Naive B cell (primary cell): ENCODE measurements at places on chromosomes 2 and 18. TPM values are rescaled to one million over a fixed set of nuclear protein-coding genes. Genes with fewer than 3 reads are reported as not detected.

DNA sequence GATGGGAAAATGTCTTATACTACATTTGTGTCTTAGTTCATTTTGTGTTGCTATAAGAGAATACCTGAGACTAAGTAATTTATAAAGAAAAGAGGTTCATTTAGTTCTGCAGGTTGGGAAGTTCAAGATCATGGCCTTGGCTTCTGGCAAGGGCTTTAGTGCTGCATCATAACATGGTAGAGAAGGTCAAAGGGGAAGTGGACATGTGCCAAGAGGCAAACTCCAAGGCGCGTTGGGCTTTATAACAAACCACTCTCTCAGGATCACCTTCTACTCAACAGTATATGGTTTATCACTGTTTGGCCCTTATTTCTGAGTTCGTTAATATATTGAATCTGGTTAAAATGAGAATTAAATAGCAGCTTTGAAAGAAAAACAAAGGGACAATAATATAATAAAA is 58.2 kb downstream of the ICA1L start:
- H3K4me3 ChIP-seq, result no peak overlapping the region
- no peak overlapping the region for H3K27ac ChIP-seq
- peaks cover 29% of the 10 kb centered on the region for H3K36me3 ChIP-seq
- no peaks in the 10 kb centered on the region for H3K4me1 ChIP-seq
- no peak for DNase-seq

DNA sequence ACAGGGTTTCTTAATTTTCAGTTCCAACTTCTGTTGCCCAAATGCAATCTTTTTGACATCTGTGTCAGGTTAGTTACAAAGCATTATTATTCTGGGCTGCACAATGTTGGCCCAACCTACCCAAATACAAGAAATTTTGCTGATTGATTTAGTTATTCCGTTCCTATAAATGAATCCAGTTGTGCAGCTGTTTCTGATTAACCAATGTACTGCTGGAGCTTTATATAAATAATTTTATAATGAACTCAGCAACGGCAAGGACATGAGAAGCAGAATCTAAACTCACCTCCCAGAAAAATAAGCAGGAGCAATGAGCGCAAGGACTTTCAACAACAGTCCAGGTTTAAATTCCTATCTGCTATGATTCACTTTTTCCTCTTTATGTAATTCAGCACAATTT is 76.3 kb upstream of the WIPF1 start:
- no peaks in the 10 kb centered on the region for H3K27me3 ChIP-seq
- H3K4me1 ChIP-seq, result no peaks in the 10 kb centered on the region
- peaks cover 18% of the 10 kb centered on the region for H3K36me3 ChIP-seq
- no peak for DNase-seq
- no peak overlapping the region for H3K4me3 ChIP-seq

DNA sequence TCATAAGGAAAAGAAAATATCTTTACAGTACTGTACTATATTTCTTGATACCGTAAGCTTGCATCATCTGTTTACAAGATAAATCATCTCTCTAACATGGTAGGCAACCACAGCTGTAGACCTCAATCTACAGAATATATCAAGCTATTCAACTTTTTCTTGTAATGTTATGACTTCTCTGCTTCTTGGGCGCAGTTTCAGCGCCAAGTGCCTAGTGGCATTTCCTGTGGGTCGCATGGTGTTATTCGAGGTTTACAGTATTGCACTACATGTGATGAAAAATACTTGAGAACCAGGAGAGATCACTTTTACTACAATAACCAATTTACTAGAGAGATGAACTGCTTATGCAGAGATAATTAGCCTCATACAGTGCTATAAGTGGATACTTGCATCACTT is 34.0 kb upstream of the SESTD1 start:
- no peak overlapping the region for H3K27ac ChIP-seq
- no peaks in the 10 kb centered on the region for H3K27me3 ChIP-seq
- no peak for DNase-seq
- no peaks in the 10 kb centered on the region for H3K36me3 ChIP-seq

- H3K27me3 ChIP-seq, result no peaks in the 10 kb centered on the region
- H3K4me1 ChIP-seq, result no peaks in the 10 kb centered on the region
- no peak overlapping the region for H3K4me3 ChIP-seq
- no peaks in the 10 kb centered on the region for H3K36me3 ChIP-seq
- no peak overlapping the region for H3K27ac ChIP-seq
These were observed 217.1 kb downstream of the KLHL29 start for GRCh38 chr2:23602116-23602515.

The SCN2A gene
- polyA plus RNA-seq, result 0.27 TPM

GRCh38 chr18:61988100-61988499 is 95.3 kb upstream of the RNF152 start:
- H3K4me3 ChIP-seq, result no peak overlapping the region
- no peaks in the 10 kb centered on the region for H3K36me3 ChIP-seq
- DNase-seq, result no peak
- H3K27ac ChIP-seq, result no peak overlapping the region
- H3K27me3 ChIP-seq, result peaks cover 14% of the 10 kb centered on the region
- H3K4me1 ChIP-seq, result no peaks in the 10 kb centered on the region

DNA sequence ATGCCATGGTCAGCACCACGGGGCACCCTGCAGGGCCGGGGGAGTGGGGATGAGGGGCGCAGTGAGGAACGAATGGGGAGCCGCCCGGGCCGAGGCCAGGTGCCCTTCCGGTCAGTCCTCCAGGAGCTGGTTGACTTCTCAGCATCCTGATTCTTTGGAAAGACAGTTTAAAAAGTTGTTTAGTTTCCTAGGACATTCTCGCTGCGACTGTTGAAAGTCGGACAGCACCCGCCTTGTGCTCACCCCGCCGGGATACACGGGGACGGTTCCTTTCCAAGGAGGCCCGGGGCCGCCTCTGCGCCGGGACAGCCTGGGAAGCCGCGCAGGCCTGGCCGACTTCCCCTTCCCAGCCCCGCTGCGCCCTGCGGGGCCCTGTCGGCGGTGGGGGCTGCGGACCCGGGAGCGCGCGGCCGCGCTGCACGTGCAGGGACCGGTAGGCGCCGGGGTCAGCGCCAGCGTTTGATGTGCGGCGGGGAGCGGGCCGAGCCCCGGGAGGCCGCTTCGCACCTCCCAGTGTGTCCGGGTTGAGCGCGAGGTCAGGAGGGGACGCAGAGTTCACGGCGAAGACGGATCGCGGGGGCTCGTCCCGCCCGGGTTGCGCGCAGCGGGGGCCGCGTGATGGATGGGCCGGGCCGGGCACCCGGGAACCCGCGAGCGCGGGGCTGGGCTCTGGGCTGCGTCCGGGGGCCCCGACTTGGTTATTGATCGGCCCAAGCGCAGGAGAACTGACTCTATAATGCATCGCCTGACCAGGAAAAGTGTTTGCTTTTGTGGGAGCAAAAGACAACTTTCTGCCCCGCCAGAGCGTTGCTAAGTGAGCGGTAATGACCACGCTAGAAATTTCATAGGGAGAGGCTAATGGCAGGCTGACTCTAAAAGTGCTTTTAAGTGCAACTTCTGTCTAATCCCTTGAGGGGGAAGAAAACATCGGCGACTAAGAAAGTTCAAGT is 28.0 kb upstream of the SMIM21 start:
- peaks cover 55% of the 10 kb centered on the region for H3K27me3 ChIP-seq
- H3K4me1 ChIP-seq, result peaks cover 10% of the 10 kb centered on the region
- DNase-seq, result no peak
- H3K4me3 ChIP-seq, result no peak overlapping the region

DNA sequence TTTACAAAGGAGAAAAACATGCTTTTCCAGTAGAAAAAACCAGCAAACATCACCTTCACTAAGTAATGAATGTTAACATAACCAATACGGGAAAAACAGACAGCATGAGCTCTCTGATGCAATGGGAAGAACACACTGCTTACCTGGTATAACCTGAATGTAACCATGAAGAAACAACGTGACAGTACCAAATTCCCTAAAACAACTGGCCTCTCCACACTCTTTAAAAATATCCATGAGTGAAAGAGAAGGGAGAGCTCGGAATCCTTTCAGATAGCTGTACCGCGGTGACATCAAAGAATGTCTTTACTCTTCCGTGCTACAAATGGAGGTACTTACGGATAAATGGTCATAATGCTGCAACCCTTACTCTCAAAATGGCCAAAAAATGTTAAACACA is 32.1 kb downstream of the SAP130 start:
- DNase-seq, result no peak
- H3K36me3 ChIP-seq, result peaks cover 40% of the 10 kb centered on the region
- no peak overlapping the region for H3K4me3 ChIP-seq
- no peaks in the 10 kb centered on the region for H3K27me3 ChIP-seq

- peaks cover under 1% of the 10 kb centered on the region for H3K36me3 ChIP-seq
- H3K4me3 ChIP-seq, result no peak overlapping the region
- DNase-seq, result no peak
- H3K4me1 ChIP-seq, result no peaks in the 10 kb centered on the region
- H3K27ac ChIP-seq, result no peak overlapping the region
- peaks cover 20% of the 10 kb centered on the region for H3K27me3 ChIP-seq
These were observed 5.7 kb upstream of the SPATS2L start for GRCh38 chr2:200300638-200301314.

DNA sequence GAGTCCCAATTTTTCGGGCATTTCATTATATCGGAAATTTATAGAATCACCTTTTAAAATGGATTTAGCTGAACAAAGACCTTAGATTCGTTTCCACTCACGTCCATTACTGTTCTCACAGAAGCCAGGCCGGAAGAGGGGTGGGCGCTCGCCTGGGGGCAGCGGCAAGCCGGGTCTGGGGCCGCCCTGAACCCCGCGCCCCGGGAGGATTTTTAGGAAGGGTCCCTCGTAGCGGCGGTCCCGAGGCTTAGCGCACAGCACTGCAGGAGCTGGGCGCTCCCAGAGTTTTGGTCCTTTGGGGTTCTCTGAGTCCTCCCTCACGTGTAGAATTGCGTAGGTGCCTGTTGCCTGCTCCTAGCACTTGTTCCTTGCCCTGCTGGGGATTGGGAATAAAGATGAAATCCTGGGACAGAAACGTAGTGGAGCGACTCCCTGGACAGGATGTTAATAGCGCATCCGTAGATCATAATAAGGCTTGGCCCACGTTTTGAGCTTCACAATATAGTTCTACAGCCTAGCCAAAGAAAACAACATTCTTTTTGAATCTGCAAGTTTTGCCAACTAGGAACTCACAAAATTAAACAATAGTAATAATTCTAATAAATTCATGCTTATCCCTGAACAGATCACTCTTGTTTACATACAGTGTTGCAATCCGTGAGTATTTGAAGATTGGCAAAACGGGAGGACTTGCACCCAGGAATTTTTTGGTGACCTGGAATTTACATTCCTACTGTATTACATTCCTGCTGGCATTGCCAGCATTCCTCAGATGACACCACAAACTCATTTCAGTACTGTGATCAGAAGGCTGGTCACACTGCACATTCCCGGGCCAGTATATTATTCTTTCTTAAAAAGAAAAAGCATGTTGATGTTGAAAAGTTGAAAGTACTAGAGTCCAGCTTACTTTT is 875 bp downstream of the C18orf63 start:
- no peaks in the 10 kb centered on the region for H3K36me3 ChIP-seq
- no peak overlapping the region for H3K4me3 ChIP-seq
- no peak for DNase-seq

DNA sequence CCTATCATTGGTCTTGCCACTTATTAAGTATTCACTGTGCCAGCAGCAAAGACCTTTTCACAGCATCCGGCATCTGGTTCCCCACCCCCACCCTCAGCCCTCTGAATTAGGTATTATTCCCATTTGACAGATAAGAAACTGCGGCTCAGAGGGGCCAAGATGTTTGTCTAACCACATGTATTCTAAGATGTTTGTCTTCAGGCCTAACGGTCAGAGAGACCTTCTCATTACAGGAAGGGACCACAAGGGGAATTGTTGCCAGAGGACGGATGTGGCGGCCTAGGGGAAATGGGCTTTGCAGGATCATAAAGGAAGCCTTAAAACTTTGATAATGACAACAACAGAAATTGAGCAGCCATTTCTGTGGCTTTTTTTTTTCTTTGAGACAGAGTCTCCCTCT is 16.6 kb downstream of the NPPC start:
- H3K4me1 ChIP-seq, result peaks cover 7% of the 10 kb centered on the region
- no peaks in the 10 kb centered on the region for H3K36me3 ChIP-seq
- H3K27ac ChIP-seq, result no peak overlapping the region
- no peak overlapping the region for H3K4me3 ChIP-seq
- peaks cover 7% of the 10 kb centered on the region for H3K27me3 ChIP-seq

- DNase-seq, result no peak
- H3K4me3 ChIP-seq, result peak overlapping the region; percentile 95
- peak overlapping the region; percentile 13 for H3K27ac ChIP-seq
- H3K27me3 ChIP-seq, result no peaks in the 10 kb centered on the region
These were observed 5.6 kb downstream of the ARL4C start for GRCh38 chr2:234491281-234491680.

DNA sequence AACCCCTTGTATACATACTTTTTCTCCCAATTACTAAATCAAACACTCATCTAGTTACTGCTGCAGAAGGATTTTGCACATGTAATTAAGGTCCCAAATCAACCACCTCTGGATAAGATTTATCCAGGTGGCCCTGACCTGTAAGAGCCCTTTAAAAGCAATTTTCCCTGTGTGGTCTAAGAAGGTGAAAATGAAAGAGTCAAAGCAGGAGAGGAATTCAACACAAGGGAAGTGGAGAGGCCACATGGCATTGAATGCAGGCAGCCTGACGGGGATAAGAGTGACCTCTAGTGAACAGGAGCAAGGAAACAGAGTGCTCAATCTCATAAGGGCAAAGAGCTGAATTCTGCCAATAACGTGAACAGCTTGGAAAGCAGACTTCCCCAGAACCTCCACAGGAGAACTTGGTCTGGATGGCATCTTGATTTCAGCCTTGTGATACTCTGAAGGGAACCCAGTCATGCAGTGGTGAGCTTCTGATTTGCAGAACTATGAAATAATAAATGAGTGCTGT is 27.2 kb downstream of the PPP3R1 start:
- H3K27me3 ChIP-seq, result no peaks in the 10 kb centered on the region
- peaks cover 97% of the 10 kb centered on the region for H3K4me1 ChIP-seq
- H3K4me3 ChIP-seq, result peak overlapping the region; percentile 26
- H3K36me3 ChIP-seq, result no peaks in the 10 kb centered on the region
- no peak for DNase-seq

DNA sequence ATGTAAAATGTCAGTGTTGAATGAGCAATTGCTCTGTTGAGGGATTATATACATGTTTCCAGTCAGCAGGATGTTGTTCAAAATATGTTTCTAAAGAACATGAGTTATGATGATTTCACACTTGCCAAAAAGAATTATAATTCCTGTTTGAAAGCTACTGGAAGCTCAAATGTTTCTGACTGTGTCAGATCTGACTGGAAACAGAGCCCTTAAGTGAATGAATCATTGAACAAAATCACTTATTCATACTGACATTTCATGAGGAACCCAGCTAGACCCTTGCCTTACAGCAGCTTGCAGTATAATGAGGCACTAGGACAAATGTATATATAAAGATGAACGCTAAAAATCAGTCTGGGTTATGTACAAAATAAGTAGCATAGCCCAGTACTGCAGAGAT is 35.4 kb upstream of the ITGAV start:
- no peak overlapping the region for H3K4me3 ChIP-seq
- H3K27ac ChIP-seq, result no peak overlapping the region
- DNase-seq, result no peak
- H3K36me3 ChIP-seq, result peaks cover 8% of the 10 kb centered on the region

GRCh38 chr2:217735034-217735433 is 267.8 kb downstream of the TNS1 start:
- H3K36me3 ChIP-seq, result peaks cover 15% of the 10 kb centered on the region
- H3K4me3 ChIP-seq, result no peak overlapping the region
- H3K27ac ChIP-seq, result no peak overlapping the region

GRCh38 chr2:99666256-99666655 is 176.4 kb upstream of the REV1 start:
- no peak overlapping the region for H3K4me3 ChIP-seq
- peaks cover 8% of the 10 kb centered on the region for H3K4me1 ChIP-seq
- H3K27me3 ChIP-seq, result no peaks in the 10 kb centered on the region
- DNase-seq, result no peak
- H3K27ac ChIP-seq, result no peak overlapping the region
- peaks cover 52% of the 10 kb centered on the region for H3K36me3 ChIP-seq
